ENCODE measurements at places on chromosomes 1 and 21.

DNA sequence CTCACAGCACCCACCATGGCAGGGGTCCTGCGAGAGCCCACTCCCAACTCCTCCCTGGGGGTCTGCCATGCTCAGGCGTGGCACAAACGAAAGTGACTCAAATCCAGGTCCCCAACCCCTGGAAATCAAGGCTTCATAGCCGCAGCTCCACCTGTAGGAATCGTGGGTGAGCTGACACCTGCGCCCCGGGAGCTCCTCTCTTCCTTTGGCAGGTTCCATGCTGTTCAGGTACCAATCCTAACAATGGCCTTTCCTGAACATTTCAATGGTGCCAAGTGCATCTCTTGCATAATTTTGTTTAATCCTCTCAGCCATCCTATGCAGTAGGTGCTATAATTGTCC lies 28.9 kb upstream of the NPPB start:
- no peak for DNase-seq

- DNase-seq: no peak
Observed at GRCh38 chr1:183553331-183553730, 36.9 kb downstream of the NCF2 start.

DNA sequence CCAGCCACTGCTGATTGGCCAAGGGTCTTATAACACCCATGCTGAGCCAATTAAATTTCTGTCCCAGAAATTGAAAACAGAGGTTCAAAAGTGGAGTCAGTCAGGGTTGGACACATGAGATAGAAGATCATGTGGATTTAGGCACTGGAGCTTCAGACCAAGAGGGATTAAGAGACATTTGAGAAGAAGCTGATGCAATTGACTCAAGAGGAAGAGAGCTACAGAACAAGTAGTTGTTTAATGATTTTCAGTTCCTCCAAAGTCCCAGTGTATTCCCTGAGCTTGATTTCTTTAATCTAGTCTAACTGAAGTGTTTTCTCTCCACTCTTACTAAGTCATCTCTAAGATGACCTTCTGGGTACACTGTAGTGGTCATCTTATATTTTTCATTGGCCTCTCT lies 227.1 kb downstream of the DUSP10 start:
- DNase-seq: no peak

DNA sequence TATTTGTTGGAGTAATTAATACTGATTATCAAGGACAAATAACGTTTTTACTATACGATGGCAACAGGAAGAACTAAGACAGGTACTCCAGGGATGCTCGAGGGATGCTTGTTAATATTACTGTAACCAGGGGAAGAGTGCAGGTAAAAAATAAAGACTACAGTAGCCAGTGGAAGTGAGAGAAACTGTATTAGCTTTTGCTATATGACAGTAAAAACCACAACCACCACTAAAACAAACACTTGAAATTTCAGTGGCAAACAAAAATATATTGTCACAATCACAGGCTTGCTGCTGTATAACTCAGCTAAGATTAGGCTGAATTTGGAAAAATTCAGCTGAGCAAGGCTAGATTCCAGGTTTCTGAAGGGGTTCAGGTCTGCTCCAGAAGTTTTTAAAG lies 812.6 kb upstream of the ADGRL4 start:
- no peak for DNase-seq

DNA sequence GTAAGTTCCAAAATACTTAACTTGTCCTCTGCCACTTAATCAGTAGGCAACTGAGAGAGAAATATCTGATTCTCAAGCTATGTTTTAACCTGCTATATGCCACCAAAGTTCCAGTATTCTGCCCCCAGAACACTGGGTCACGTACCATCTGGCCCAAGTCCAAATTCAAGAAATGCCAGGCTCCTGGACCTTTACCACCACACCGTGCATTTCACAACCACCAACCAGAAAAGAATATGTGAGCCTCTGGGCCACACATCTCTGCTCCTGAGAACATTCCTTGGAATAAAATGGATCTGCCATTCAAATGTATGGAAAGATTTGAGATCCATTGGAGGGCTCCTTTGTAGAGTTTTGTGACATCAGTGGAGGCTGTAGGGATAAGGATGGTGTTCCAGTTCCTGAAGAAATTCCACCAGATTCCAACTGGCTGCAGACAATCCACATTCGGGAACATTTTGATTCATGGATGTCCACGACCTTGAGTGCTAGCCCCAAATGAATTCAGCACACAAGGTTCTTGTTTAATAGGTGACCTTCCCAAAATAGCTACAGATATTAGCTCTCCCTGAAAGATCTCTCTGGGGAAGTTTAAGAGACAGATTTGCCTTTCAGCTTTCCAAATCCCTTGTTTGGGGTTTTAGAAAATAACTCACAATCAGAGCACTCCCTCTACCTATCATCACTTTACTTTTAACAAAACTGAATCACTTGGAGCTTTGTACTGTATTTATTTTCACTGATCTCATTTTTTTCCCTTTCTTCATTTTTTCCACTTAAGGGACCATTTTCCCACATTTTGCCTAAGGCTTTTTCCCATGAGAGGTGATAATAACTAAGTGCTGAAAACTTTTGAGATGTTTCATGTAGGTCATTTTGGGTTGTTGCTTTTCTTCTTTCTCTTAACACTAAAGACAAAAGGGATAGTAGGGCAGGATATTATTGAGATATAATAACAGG lies 128.4 kb upstream of the ZC3H11B start:
- no peak for DNase-seq

DNA sequence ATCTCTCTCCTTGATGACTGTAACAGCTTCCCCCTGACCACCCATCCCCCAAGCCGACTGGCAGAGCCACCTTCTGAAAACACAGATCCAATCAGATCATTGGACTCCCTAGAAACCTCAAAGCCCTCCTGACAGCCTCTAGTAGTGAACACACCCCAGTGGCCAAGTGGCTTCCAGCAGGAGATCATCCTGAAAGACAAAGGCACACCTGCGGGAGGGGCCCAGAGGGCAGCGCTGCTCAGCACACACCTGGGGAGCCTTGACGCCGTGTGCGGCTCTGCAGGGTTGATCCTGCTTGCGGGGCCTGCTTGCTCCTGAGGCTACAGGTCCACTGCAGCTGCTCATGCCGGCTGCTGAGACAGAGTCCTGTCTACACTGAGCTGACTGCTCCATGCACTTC lies 41.5 kb downstream of the SLC66A1 start:
- no peak for DNase-seq

- no peak for DNase-seq
Observed at GRCh38 chr1:64291931-64292330, 88.5 kb downstream of the UBE2U start.

GRCh38 chr1:228862542-228863505 lies 127.5 kb downstream of the RHOU start:
- no peak for DNase-seq

- DNase-seq: no peak
Observed at GRCh38 chr1:112244131-112244530, 151.9 kb upstream of the CTTNBP2NL start.

GRCh38 chr21:37100316-37100715 lies 27.3 kb downstream of the TTC3 start:
- no peak for DNase-seq

DNA sequence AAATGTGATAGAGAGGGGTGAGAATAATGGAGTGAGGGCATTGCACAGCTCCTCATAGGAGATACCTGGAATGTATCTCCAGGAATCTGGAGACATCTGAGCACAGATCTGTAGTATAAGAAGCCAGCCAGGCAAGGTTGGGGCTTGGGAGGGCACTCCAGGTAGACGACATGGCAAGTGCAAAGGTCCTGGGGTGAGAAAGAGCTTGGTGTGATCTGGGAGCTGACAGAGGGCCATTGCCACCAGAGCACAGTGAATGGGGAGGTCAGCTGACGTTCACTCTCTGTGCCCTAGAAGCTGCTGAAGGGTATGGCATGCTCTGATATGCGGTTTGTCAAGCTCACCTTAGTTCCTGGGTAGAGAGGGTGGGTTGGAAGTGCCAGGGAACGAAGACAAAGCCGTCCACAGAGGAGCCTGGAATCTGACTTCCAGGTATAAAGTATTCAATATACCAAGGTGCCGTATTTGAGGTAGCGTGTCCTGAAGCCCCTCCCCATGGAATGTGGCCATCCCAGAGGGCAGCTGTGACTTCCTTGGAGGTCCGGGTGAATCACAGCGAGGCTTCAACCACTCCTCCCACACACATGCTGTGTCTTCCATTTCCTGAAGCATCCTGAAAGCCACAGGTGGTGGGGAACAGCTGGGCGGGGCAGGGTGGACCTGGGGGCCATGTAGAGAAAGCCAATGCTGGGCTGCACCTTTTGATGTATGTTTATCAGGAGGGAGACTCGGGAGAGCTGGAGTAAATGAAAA lies 182.7 kb upstream of the KLHDC7A start:
- DNase-seq: no peak

DNA sequence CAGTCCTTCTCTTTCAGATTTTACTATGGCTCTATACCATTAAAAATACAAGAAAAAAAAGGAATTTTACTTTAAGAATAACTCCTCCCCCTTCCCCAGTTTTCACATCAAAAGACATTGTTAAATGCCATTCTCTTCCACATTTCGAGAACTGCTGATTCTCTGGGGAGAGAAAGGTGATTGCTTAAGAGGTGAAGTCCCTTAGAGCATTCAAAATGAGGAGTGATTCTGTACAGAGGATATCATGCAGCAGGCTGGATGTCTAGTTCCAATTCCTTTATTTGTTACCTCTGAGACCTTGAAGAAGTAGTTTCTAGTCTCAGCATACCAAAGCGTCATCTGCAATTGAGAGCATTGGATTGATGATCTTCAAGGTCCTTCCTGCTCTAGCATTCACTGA lies 46.9 kb downstream of the FMO3 start:
- no peak for DNase-seq

- no peak for DNase-seq
Observed at GRCh38 chr1:61852670-61853015, 110.4 kb downstream of the PATJ start.
